ENCODE measurements at places on chromosomes 7 and 10. TPM values are rescaled to one million over a fixed set of nuclear protein-coding genes. Genes with fewer than 3 reads are reported as not detected.

DNA sequence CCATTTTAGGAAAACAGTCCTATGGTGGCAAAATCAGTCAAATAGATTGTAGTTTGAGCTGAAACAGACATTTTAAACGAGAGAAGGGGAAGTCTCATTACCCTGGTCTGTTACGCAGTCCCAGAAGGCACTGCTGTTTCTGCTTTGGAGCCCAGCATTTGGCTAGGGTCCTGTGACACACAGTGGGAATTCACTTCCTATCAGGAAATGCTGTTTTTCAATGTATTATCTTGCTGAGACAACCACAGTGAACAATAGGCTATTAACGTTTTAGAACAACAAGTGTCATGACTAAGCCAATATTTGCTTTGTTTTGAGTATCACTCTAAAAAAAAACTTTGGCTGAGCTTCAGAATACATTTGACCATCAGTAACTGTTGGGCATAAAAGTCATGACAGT lies 74.1 kb downstream of the ADD3 start:
- DNase-seq, result no peak

- DNase-seq, result no peak
Measured at GRCh38 chr7:96055717-96056116, 266.2 kb downstream of the SLC25A13 start.

- DNase-seq, result no peak
Measured at GRCh38 chr7:128951296-128951695, 13.6 kb downstream of the IRF5 start.

DNA sequence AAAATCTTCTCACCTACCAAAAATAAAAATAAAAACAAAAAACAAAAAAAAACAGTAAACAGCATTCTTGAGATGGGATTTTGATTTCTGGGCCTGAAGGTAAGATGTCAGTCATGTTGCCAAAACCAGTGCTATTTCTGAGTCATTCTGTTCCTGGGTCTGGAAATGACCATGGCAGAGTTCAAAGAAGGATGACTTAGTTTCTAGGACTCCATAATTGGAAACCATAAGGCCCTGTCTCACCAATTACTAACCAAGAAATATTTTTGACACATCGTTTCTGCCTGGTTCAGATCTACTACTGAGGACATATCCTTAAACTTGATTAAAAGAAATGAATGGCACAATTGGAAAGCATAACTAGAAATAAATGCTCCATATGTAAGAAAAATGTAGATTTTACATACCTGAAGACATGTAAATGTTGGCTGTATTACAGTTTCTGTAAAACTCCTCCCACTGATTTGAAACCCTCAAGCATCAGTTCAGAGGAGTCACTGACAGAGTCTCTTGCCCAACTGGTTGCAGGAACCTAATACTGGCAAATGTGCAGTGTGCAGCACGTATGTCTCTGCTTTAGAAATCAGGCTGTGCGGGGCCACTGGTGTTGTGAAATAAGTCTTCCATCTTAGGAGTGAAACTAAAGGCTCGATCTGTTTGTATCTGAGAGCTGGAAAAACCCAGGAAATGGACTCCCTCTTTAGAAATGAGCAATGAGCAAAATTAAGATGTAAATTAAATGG lies 84.8 kb upstream of the EGR2 start:
- no peak for DNase-seq

DNA sequence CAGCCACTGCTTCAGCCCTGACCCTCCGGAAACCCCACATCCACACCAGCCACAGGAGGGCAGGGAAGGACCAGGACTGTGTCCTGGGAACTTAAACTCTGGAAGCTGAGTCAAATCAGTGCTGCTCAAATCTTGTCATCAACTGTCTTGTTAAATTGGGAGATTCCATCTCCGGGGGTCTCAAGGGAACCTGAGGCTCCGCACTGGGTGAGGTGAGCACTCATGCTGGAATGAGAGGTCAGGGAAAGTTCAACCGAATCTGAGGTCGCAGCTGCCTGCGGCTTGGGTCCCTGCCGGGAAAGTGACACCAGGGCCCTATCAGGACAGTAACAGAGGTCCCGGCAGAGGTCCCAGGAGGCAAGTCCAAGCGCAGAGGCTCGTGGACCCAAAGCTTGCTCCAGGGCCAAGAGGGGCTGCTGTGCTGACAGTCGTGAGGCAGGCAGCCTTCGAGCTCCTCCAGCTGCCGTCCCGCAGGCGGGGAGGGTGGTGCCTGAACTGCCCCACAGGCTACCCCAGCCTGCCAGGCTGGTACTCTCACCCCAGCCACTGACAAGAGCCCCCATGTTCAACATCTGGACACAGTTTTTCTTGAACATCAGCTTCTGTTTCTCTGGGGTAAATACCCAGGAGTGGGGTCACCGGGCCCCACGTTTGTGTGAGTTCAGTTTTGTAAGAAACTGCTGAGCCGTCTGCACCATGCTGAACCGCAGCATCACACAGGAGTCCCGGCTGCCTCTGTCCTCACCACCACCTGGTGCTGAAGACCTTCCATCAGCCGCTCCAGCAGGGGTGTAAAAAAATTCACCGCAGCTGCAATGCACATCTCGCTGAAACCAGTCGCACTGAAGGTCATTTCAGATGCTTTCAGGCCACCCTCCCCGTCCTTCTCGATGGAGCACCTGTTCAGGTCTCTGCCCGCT lies 101.0 kb downstream of the DIP2C start:
- no peak for DNase-seq

DNA sequence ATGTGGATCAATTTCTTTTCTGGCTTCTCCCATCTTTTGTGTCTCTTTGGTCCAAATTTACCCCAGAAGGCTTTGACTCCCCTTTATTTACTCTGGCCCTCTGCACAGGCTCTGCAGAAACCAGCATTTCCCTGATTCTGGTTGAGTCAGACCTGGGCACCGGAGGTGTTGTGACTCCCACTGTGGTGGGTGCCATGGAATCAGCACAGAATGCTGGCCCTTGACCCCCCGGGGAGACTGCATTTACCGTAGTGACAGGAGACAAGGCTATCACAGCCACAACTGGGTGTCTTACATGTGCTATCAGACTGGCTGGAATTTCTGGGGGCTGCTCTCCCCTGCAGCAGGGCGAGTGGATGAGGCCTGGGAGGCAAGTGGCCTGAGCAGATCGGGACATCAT lies 37.6 kb downstream of the PLXDC2 start:
- DNase-seq, result no peak

GRCh38 chr10:128929767-128930166 lies 537.3 kb upstream of the MGMT start:
- no peak for DNase-seq

DNA sequence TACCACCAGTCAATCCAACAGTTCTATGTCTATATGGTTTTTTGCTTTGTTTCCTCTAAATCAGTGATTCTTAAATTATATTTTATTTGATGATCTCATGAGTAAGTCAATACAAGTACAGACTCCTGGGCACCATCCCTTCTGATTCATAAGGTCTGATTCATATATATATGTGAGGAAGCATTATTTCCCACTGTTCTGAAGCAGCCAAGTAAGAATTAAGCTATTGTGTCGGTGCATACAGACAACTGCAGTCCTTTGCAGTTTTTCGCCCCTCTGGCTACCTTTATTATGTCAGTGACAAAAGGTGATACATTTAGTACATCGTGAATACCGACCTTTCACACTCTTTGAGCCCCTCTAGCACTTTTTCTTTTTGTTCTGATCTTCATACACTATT lies 1079.6 kb upstream of the C7orf33 start:
- no peak for DNase-seq

- DNase-seq, result no peak
Measured at GRCh38 chr7:15215616-15216015, 313.1 kb upstream of the DGKB start.

GRCh38 chr10:6390213-6390845 lies 187.6 kb downstream of the PFKFB3 start:
- DNase-seq, result no peak

- no peak for DNase-seq
Measured at GRCh38 chr7:106423111-106423510, 138.3 kb upstream of the NAMPT start.

DNA sequence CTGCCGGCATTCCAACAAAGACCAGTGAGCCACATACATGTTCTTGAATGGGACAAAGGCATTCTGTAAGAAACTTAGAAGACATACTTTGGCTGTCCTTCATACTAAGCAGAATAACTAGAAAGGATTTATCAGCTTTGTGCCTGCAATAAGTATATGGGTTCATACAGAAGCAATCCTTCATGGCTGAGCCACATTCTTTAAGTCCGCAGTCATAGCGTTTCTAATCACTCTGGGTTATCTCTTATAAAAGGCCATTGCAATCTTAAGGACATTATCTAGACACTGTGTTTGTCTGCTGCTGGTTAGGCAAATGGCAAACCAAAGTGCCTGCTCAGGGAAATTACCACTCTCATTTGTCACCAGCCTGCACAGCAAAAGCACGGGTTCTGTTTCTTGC lies 488.4 kb downstream of the ACTR3B start:
- no peak for DNase-seq

- DNase-seq, result no peak
Measured at GRCh38 chr10:67050415-67050814, 124.6 kb downstream of the LRRTM3 start.

DNA sequence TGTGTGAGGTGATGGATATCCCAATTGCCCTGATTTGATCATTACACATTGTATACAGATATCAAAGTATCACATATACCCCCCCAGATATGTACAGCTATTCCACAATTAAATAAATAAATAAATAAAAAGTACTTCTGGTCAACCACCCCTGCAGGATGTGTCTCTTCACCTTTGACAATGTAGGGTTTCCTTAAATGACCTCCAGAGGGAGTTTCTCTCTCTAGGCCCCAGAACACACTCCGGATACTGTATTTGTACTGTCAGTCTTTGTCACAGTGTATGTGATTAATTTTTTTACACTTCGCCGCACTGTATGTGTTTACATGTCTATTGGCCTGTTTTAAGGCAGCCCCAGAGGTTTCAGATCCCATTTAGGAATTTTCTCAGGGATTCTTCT lies 123.6 kb downstream of the ADCYAP1R1 start:
- no peak for DNase-seq

GRCh38 chr10:79068203-79068561 lies 584 bp upstream of the ZMIZ1 start:
- no peak for DNase-seq

DNA sequence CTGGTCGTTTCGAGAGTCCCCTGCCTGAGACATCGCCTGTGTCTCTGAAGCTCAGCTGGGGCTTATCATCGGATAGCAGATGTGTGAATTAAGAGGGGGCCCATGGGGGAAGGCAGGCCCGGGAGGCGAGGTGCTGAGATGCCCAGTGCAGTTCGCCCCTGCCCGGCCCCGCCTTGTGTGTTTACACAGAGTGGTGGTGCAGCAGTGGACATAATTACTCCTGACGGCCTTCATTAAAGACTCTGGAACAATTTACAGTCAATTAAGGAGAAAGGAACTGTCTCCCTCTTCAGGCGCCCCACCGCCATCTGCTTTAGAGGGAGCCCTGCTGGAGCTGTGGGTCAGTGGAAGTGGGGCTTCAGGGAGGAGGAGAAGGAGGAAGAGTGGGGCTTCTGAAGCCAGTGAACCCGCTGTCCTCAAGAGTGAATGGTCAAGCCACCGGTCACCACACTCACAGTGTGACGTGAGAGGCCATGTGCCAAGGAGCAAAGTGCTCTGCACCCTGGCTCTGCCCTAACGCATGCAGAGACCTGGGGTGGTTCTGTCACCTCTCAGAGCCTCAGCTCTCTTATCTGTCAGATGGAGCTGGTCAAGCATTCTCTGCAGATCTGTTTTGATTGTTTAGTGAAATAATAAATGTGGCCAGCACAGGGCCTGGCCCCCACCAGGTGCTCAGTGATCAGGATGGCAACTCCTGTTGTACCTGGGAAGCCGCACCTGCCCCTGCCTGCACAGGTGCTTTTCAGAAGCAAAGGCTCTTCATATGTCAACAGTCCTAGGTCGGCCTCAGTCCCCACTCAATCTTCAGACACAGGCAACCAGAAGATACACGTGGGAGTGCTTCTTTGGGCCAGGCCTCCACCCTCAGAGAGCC lies 65.6 kb downstream of the CDH23 start:
- DNase-seq, result no peak

DNA sequence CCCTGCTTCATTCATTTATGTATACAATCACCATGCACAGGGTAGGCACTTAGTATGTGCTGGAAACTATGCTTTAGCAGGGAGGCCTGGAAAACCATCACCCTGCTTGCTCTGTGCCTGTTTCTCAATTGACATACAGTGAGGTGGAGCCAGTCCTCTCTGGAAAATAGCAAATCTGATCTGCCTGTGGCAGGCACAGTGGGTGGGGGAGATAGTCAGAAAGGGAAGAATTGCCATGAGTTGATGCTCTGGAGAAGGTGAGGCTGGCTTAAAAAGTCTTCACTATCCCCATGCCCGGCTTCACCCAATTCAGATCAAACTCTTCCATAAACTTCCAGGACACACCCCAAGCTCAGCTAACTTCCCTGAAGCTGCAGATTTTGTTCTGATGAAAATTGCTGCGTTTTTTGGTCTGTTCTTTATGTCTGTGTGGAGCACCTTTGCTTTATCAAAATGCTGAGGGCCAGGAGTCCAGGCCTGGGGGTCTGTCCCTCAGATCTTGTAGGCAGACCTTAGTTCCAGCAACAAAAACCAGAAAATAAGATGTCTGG lies 84.8 kb downstream of the ANK3 start:
- no peak for DNase-seq

GRCh38 chr10:127889605-127890195 lies 3.0 kb downstream of the CLRN3 start:
- DNase-seq, result no peak

DNA sequence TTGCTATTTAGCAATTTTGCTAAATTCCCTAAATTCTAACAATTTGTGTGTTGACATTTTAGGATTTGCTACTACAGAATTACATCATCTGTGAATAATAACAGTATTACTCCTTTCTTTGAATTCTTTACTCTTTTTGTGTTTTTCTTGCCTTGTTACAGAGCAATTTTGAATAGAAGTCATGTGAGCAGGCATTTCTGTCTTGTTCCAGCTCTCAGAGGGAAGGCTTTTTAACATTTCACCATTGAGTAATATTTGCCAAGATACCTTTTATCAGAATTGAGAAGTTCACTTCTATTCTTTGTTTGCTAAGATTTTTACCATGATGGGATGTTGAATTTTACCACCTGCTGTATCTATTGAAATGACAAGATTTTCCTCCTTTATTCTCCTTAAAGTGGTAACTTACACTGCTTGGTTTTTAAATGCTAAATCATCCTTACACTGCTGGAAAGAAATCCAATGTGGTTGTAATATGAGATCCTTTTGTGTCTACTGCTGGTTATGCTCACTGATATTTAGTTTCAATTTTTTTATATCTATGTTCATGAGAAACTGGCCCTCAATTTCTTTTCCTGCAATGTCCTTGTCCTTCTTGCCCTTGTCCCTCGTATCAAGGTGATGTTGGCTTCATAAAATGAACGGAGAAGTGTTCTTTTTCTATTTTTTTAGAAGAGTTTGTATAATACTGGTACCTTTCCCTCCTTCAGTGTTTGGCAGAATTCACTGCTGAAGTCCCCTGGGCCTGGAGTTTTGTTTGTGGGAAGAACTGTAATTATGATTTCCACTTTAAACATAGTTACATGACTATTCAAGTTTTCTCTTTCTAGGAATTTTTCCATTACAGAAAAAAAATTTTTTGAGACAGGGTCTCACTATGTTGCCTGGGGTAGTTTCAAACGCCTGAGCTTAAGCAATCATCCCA lies 50.3 kb upstream of the ATP6V0A4 start:
- no peak for DNase-seq

CTAGE8 gene
- 6.4 TPM for total RNA-seq

INMT gene
- total RNA-seq, result 4.3 TPM

CFAP43 gene
- 1.0 TPM for total RNA-seq

WDR37 gene
- total RNA-seq, result 20.3 TPM

COL17A1 gene
- 3.6 TPM for total RNA-seq

PTPN20 gene
- total RNA-seq, result not detected
